ENCODE measurements at places on chromosomes 11 and 22.

GRCh38 chr11:8352103-8352875 lies 88.6 kb upstream of the LMO1 start:
- DNase-seq = no peak

DNA sequence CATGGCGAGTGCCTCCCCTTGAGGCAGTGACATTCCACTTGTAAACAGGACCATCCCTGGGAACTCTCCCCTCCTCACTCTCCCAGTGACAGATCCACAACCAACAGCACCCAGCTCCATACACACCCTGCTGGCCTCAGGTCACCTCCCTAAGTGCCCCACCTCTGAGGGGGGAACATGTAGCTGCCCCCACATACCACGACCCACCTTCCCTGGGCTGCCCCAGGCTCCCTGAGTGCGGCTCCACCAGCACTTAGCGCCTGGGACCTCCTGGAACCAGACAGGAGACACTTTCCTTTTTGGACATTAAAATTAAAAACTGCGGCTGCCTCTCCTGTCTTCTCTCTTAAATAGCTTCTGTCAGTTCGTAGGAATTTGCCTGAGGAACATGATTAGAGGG lies 1140.1 kb downstream of the BRD1 start:
- DNase-seq = no peak

- DNase-seq = no peak
Observed at GRCh38 chr22:36860017-36860416, 789 bp upstream of the NCF4 start.

- no peak for DNase-seq
Observed at GRCh38 chr11:35682230-35683173, 19.9 kb downstream of the TRIM44 start.

DNA sequence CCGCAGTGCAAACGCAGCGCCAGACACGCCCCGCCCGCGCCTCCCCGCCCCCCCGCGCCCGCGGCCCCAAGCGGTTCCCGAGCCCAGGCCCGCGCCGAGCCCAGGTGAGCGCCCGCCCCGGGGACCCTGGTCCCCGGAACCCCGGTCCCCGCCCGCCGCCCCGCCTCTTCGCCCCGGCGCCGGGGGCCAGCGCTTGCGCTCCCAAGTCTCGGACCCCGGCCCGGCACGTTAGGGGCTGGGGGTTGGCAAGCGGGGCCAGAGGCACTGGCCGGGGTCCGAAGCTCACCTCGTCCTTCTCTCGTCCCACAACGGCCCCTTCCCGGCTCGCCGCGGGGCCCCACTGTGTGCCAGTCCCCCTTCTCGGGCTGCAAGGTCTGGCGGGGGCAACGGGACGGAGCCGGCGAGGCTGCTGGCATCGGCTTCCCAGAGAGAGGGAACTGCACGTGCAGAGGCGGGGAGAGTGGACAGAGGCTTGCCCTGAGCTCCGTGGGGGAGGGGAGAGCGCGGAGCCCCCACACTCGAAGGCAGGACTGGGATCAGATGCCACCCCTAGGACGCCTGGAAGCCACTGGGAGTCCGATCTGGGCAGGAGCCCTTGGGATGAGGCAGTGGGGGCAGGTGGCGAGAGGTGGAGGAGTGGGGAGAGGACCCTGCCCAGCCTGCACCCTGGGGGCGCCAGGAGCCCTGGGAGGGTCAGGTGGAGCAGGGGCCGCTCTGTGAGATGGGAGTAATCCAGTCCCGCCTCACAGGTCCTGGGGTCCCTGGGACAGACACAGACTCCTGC lies 1.8 kb upstream of the AIFM3 start:
- no peak for DNase-seq

DNA sequence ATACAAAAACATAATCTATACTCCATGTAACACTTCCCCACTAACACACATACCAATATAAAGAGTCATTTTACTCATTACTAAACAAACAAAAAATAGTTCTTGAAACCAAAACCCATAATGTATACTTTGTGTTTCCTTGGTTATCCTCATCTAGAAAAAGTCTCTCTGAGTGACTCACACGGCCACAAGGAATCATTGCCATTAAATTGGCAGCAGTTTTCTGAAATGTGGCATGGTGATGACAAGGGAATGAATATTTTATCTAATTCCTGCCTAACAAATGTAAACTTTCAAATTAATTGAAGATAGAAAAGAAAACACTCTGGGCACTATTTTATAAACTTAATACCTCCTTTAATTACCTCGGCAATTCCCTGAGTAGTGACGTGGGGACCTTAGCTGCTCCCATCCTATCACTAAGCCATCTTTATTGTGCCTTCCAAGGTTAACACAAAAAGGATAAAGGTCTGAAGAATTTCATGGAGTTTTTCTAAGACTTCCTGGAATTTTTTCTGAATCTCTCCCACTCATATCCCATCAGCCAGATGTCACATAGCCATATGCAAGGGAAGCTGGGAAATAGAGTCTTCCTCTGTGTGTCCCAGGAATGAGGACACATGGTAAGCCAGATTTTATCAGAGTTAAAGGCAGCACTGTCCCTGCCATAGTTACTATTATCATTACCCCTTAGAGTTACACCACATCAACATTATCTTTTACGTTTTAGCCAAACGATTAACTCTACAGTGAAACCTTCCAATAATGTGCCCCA lies 857.2 kb upstream of the TENM4 start:
- DNase-seq = no peak

- DNase-seq = no peak
Observed at GRCh38 chr11:74019104-74019738, 10.3 kb upstream of the UCP3 start.

DNA sequence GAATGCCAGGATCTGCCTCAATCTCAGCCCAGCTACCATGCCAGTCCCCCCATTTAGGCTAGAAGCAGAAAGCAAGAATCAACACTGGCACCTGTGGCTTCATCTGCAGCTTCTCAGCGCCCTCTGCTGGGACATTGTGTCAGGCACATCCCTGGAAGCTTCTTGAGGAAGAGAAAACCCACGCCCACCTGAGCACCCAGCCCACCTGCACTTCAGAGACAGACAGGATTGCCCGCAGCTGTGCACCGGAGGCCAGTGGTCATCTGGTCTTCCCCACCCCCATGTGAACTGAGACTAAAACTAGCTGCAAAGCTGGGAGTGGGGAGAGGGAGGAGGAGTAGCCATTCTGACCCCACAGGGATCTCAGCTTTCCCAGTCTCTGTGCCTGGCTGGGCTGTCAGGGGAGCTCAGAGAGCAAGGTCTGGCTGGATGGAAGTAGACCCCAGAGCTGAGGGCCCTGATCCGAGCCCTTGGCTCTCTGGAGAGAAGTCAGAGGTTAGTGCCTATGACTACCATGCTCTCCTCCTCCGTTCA lies 66.8 kb downstream of the FEZ1 start:
- peak; percentile 51 for DNase-seq

DNA sequence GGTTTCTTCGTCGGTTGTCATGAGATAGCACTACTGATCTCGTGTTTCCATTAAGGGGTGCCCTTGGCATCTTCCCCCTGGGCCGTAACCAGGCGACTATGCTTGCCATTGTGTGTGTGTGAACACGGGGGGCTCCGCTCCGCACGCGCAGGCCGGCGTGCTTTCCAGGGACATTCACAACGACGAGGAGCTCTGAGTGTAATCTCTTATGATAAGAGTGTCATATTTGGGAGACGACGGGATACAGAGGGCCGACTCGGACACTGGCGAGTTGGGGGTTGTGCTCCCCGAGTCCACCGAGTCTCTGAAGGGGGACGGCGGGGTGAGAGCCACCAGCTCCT lies 170.9 kb upstream of the CTSC start:
- DNase-seq = no peak

- DNase-seq = no peak
Observed at GRCh38 chr11:106848526-106848925, 169.8 kb downstream of the GUCY1A2 start.

DNA sequence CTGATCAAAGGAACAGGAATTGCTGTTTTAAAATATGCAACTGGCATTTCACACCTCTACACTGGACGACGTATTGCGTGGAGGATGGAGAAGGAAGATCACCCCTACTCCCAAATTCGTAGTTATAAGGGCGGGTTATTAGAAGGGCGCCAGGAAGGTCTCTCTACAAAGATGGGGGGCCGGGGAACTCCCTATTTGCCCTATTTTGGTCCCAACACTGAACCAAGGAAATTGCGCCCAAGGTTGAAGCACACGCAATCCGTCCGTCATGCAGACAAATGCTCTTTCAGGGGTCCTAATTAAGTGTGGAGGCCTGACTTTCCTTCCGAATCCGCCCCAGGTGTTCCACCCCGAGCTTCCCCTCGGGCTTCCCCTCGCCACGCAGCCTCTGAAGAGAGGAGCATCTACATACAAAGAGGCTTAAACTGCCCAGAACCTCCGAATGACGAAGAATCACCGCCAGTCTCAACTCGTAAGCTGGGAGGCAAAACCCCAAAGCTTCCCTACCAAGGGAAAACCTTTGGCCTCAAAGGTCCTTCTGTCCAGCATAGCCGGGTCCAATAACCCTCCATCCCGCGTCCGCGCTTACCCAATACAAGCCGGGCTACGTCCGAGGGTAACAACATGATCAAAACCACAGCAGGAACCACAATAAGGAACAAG lies 396 bp downstream of the NPAT start:
- peak; percentile 49 for DNase-seq

DNA sequence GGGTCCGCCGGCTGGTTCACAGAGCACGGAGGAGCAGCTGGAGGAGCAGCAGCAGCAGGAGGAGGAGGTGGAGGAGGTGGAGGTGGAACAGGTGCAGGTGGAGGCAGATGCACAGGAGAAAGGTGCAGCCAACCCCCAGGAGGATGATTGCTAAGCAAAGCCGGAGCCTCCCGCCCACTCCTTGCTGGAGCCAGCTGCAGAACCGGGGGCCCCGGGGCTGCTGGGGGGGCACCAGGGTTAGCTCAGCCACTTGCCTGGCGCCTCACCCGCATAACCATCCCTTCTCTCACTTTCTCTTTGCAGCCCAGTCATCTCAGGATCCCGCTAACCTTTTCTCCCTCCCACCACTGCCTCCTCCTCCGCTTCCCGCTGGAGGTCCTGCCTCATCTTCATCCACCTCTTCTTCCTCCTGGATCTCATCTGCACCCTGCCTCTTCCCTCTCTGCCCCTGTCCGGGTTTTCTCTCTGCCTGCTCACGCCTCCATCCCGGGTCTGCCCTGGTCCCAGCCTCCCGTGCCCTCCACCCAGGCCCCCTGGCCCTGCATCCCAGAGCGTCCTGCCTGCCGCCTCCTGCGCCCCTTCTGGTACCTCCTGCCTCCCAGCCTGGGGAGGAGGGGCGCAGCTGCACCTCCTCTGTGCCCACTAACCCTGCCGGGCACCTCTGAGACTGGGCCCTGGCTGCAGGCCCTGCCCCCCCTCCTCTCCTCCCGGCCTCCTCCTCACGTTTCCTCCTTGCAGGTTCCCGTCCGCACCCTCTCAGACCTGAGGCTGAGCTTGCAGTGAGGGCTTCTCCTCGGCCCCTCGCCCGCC lies 9.5 kb downstream of the KCTD17 start:
- DNase-seq = peak; percentile 43

DNA sequence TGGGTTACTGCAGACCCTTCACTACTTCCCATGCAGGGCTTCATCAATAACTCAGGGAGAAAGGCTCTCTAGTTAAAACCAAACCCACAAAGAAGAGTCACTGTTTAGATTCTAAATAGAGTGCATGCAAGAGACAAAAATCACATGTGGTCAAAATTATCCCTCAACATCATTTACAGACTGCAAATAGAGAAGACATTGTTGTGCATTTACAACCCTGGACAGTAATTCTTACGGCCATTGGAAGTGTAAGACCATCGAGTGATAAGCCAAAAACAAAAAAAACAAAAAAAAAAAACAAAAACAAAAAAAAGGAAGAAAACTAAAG lies 93.4 kb downstream of the RASSF10 start:
- no peak for DNase-seq

DNA sequence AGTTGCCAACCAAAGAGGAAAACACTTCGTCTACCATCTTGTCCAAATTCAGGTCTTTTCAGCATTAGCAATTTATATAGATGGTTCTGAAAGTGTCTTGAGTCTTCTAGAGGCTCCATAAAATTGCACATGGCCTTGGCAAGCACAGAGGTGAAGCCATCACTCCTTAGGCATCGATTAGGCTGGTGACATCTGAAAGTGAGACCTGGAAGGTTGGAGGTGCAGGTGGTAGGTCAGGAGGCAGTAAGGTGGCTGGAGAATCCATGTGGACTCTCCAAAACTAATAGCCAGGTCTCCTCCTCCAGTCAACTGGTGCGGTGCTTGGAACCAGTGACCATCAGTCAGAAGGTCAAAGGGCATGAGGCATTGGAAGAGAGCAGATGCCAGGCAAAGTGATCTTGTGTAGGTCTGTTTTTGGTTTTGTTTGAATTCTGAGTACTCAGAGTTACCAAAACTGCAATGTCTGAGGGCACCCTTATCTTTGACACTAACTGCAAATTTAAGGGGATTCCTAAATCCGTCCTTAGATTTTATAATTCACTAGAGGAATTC lies 6.6 kb upstream of the APOL2 start:
- no peak for DNase-seq

- DNase-seq = no peak
Observed at GRCh38 chr11:44886790-44887140, 63.9 kb downstream of the TP53I11 start.

DNA sequence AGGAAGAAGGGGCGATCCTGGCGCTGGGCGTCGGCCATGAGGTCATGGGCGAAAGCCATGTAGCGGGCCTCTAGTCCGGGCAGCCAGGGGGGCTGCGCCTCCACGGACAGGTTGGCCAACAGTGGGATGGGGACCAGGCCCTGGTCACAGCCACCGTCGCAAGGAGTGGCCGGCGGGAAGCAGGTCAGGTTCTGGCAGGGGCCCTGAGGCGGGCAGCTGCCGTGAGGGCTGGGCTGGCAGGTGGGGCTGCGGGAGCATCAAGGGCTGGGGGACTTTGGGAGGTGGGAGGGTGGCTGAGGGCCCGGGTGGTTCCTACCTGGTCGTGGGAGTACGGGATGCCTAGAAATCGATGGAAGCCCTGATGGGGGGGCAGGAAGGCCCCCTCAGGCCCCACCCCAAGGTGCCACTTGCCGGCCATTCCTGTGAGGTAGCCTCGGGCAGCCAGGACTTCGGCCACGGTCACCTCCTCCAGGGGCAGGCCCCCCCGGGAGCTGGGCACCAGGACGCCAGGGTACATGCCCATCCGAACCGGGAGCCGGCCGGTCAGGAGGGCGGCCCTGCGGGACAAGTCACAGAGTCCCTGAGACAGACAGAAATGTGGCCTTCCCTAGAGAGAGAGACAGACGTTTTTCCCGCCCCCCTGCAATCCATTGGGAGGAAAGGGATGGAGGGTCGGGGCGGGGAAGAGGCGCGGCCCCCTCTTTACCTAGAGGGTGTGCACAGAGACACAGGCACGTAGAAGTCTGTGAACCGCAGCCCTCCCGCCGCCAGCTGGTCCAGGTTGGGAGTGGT lies 906 bp downstream of the ARSA start:
- DNase-seq = no peak

- peak; percentile 8 for DNase-seq
Observed at GRCh38 chr22:46573781-46574437, 36.5 kb upstream of the CELSR1 start.

- DNase-seq = no peak
Observed at GRCh38 chr11:117517097-117517496, 189.4 kb downstream of the CEP164 start.

GRCh38 chr22:40401532-40401931 lies 31.1 kb downstream of the SGSM3 start:
- no peak for DNase-seq

GRCh38 chr22:30919973-30920372 lies 48.6 kb downstream of the MORC2 start:
- no peak for DNase-seq
